Thoracic aorta endothelial cell (primary cell): ENCODE measurements at places on chromosomes 5 and 9. TPM values are rescaled to one million over a fixed set of nuclear protein-coding genes. Genes with fewer than 3 reads are reported as not detected.

Gene PHF19
- total RNA-seq: 50.4 and 82.0 TPM in 2 replicates

Gene OR1Q1
- total RNA-seq: not detected in 2 replicates

Gene FOXI1
- not detected in 2 replicates for total RNA-seq

Gene LCN2
- total RNA-seq: not detected in 2 replicates

Gene CREB3
- 40.8 and 60.0 TPM in 2 replicates for total RNA-seq

Gene C8G
- total RNA-seq: not detected in 2 replicates

Gene IDNK
- total RNA-seq: 3.1 and 3.8 TPM in 2 replicates

Gene RANBP3L
- not detected in 2 replicates for total RNA-seq

Gene SMIM33
- total RNA-seq: 0.13 TPM in 1 of 2 replicates, not detected in the other

Gene DBH
- total RNA-seq: not detected in 2 replicates

Gene ACOT12
- total RNA-seq: not detected in 2 replicates

Gene TXNDC8
- not detected in 2 replicates for total RNA-seq

Gene IL4
- total RNA-seq: not detected in 2 replicates

Gene IL9
- not detected in 2 replicates for total RNA-seq

Gene PITX1
- total RNA-seq: 0.57 and 0.93 TPM in 2 replicates

Gene ALDOB
- not detected in 2 replicates for total RNA-seq

Gene COL23A1
- total RNA-seq: not detected in 2 replicates

Gene LRRC14B
- total RNA-seq: not detected in 2 replicates

Gene ZNF883
- total RNA-seq: 0.07 and 0.53 TPM in 2 replicates

Gene ANKRD18B
- total RNA-seq: 2.7 and 4.7 TPM in 2 replicates

Gene TLX3
- not detected in 2 replicates for total RNA-seq

Gene CCL21
- not detected in 2 replicates for total RNA-seq

Gene PTPRD
- total RNA-seq: 1.6 and 5.0 TPM in 2 replicates

Gene TNFSF15
- total RNA-seq: 0.50 and 0.53 TPM in 2 replicates

Gene DMRT3
- total RNA-seq: not detected in 2 replicates

Gene PRLR
- total RNA-seq: not detected in 2 replicates

Gene IRX4
- not detected in 2 replicates for total RNA-seq

Gene LCN1
- total RNA-seq: not detected in 2 replicates

Gene UGT3A1
- not detected in 2 replicates for total RNA-seq

Gene TTC16
- not detected in 2 replicates for total RNA-seq

Gene MEIKIN
- not detected in 2 replicates for total RNA-seq
